Hematopoietic multipotent progenitor cell treated with erythropoietin and hydrocortisone succinate and interleukin-3 and kit ligand, for 15 days (in vitro differentiated cells): ENCODE measurements at places on chromosomes 3 and 15.

DNA sequence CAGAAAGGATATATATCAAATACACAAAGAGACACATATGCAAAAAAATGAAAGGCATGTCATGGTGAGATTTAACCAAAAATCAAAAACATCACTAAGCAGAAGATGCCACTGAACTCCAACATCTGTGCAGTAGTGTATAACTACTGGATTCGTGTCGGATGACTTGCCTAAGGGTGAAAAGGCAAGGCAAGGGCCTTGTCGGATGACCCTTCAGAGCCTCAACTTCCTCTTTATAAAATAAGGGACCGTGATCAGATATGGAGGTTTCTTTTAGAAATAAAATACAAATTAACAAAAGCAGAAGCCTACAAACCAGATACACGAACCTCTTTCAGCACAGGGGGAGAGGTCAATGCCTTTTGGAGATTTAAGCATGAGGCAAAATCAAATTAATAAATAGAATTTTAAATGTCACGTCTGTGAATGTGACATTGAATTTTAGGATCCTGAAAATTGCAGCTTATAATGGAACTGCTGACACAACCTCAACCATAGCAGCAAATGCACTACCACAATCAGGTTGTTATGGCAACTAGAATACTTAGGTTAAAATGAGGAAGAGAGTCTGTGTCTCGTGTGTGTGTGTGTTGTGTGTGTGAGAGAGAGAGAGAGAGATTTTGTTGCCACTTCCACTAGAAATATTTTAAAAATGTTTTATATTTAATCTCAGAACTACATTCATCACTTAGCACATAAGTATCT, 8.3 kb upstream of the CHRM5 start:
- no peak for DNase-seq

GRCh38 chr3:46725621-46726314, 8.1 kb upstream of the PRSS50 start:
- no peak for DNase-seq

GRCh38 chr3:11737742-11738141, 94.0 kb upstream of the VGLL4 start:
- DNase-seq = no peak

- DNase-seq = no peak
Measured at GRCh38 chr3:45599424-45599886, 4.9 kb downstream of the LIMD1 start.

DNA sequence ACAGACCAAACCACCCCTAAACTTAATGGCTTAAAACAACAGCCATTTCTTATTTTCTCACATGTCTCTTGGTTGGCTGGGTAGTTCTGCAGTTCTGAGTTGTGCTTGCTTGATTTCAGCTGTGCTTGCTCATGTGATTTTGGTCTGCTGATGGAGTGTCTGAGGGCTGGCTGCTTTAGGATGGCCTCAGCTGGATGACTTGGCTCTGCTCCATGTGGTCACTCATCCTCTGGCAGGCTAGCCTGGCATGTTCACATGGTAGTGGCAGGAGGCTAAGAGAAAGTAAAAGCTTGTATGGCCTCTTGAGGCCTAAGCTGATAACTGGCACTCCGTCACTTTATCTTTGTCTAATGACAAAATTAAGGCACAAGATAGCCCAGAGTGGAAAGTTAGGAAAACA, 4.1 kb downstream of the SV2B start:
- no peak for DNase-seq

- no peak for DNase-seq
Measured at GRCh38 chr3:43259626-43260025, 26.7 kb upstream of the SNRK start.

- no peak for DNase-seq
Measured at GRCh38 chr3:31248563-31248992, 284.1 kb upstream of the STT3B start.

- DNase-seq = no peak
Measured at GRCh38 chr15:69608661-69609060, 156.0 kb downstream of the RPLP1 start.

GRCh38 chr3:127349501-127350171, 61.8 kb upstream of the PRR20G start:
- DNase-seq = no peak

- DNase-seq = no peak
Measured at GRCh38 chr15:88038261-88038660, 218.3 kb downstream of the NTRK3 start.

DNA sequence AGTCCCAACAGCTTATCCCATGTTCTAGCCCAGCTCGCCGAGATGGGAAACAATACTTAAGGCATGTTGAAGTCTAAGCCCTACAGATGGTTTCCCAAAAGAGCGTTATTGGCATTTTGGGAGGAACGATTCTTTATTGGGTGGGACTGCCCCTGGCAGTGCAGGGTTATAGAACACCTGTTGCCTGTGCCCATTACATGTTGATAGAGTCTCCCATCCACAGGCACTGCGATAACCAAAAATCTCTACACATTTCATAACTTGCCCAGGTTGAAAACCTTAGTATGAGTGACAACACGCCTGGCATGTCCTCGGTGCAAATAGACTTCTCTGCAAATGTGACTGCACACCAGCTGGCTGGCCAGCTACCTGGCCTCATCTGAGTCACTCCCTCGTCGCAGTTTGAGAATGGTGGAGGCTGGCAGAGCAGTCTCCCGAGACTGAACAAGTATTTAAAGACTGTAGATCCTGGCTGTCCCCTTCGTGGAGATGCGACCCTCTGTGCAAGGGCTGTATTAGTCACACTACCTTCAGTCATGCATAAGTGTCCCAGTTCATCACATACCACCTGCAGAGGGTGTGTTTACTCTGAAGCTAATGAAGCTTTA, 18.7 kb downstream of the ZNF80 start:
- DNase-seq = no peak

- DNase-seq = no peak
Measured at GRCh38 chr3:34015204-34016142, 217.0 kb downstream of the PDCD6IP start.

DNA sequence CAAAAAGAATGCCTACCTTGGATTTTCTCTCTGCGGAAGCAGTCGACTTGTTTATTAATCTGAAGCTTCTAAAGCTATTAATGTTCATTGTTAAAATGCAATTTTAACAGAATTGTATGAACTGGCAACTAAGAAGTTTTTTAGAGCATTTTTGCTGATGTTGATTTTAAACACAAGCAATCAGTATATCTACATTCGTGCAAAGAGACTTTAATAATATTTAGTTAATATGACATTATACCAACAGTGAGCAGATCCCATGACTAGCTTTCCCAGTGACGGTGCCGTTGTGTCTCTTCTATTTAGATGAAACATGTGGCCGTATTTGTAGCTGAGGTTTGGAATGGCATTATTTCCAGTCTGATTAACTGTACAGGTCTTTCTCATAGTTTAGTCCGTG, 88.0 kb downstream of the PEX5L start:
- no peak for DNase-seq

- no peak for DNase-seq
Measured at GRCh38 chr3:190281308-190282051, 40.8 kb downstream of the CLDN1 start.
